Muscle of back (tissue), 13 donors: ENCODE measurements at places on chromosomes 6 and 20. TPM values are rescaled to one million over a fixed set of nuclear protein-coding genes. Genes with fewer than 3 reads are reported as not detected.

- DNase-seq, result no peak
Measured at GRCh38 chr20:48275286-48276020, 490.2 kb upstream of the SULF2 start.

- no peak for DNase-seq
Measured at GRCh38 chr20:35568645-35569044, 26.8 kb downstream of the ERGIC3 start.

The PAX1 gene
- polyA plus RNA-seq, result 2.2 TPM

The NTSR1 gene
- polyA plus RNA-seq, result 0.11 TPM

The XKR7 gene
- polyA plus RNA-seq, result 0.08 TPM

DNA sequence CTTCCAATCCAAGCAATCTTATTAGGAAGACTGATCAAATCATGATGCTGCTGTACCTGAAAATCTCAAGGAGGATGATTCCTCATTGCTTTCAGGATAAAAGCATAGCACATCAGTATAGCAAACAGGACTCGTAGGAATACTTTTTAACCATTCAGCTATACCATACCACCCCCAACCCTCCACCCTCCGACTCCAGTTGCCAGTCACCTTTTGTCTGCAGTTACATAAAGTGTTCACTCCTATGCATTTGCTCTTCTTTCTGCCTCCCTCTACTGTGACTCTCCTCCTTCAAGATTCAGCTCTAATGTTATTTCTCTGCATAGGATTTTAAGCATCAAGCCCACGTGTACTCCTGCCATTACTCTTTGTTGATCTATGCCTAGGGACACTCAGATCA, 124.7 kb upstream of the KCNQ5 start:
- DNase-seq, result no peak

GRCh38 chr20:20096421-20096820, 44.1 kb downstream of the CFAP61 start:
- no peak for DNase-seq

The RAET1L gene
- not detected for polyA plus RNA-seq

GRCh38 chr6:5119090-5119951, 34.2 kb downstream of the PPP1R3G start:
- DNase-seq, result no peak

GRCh38 chr20:44711237-44711636, 3.9 kb upstream of the CCN5 start:
- DNase-seq, result no peak

The ADGRG6 gene
- polyA plus RNA-seq, result 11.5 TPM

The SAPCD1 gene
- polyA plus RNA-seq, result 3.3 TPM

The LY6G5C gene
- 2.4 TPM for polyA plus RNA-seq

GRCh38 chr6:150328744-150329405, 39.9 kb upstream of the IYD start:
- no peak for DNase-seq

The CDH4 gene
- 1.6 TPM for polyA plus RNA-seq

DNA sequence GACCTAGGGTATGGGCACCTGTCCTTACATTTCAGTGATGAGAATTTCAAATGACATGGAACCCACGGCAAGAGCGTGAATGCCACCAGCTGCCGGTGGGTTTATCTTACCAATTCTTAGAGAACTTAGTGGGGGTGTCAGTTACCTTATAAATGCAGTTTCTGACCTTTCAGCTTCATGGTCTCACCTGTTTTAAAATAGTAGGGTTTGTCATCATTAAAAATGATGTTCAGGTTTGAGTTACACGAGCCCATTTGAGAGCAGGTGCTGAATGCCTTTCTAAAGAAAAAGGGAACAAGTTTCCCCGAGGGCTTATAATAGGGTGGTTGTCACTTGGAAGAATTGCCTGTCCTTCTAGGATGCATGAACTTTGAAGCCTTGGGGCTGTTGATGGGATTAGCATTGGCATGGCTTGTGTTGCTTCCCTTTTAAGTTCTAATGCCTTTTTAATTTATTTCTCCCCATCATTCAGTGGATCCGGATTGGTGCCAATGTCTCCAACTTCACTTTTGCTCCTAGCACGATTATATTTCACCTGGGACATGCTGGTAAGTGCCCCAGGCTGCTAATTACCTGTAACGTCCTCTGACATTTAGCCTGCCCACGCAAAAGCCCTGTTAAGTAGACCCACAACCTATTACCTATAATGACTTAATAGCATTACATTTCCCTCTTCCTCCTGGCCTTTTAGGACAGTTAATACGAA, 27.9 kb downstream of the GHRH start:
- DNase-seq, result no peak

The GPLD1 gene
- polyA plus RNA-seq, result 1.5 TPM

DNA sequence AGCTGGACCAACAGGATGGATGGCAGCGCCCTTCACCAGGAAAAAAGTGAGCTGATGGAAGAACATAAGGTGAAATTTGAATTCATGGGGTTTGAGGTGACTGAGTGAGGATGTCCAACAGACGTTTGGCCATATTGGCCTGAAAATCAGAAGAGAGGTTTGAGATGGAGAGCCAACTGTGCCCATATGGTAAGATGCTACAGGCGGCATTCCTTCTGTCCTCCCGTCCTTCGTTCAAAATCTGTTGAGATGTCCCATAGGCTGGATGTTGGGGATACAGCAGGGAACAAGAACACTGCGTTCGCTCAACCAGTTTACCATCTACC, 468 bp upstream of the CMTR1 start:
- DNase-seq, result no peak

- no peak for DNase-seq
Measured at GRCh38 chr6:144159742-144160141, 9.4 kb downstream of the STX11 start.

DNA sequence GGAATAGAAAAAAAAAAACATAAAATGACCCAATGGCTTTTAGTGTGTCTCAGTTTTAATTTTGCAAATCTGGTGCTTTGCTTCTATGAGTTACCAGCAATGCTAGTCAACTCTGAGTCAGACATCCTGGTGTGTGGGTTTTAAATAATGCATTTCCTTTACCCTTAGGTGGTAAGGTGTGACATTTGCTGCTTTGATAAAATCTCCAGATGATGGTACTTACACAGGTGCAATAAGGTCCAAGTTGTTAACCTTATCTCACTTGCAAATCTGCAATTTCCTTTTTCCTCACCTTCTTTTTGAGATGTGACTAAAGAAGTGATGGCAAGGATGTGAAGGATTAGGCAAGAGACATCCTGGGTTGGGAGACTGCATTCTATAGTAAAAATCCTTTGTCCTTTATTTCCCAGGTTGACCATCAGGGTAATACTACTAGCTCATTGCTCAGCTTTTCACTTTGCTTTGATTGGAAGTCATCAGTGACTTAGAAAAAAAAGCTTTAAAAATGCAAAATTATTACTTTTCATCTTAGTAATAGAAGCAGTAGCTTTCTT, 818.5 kb upstream of the FLRT3 start:
- no peak for DNase-seq

- DNase-seq, result no peak
Measured at GRCh38 chr20:18822832-18823231, 9.2 kb downstream of the SCP2D1 start.

The PTGIS gene
- polyA plus RNA-seq, result 27.6 TPM

GRCh38 chr6:29943053-29943966, 978 bp downstream of the HLA-A start:
- peak; percentile 57 for DNase-seq

GRCh38 chr6:90459225-90459758, 127.6 kb downstream of the MAP3K7 start:
- DNase-seq, result no peak

DNA sequence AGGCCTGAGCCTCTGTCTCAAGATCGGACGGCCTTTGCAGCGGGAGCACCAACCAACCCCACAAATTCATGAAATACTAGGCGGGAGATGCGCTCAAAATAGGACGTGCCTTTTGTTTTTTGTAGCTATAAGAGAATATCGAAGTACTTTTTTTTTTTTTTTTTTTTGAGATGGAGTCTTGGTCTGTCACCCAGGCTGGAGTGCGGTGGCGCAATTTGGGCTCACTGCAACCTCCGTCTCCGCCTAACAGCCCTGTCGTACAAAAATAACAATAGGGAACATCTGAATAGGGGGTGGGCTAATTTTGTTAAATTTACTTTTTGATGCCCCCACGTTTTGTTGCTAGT, 5.9 kb upstream of the TUBB2A start:
- DNase-seq, result no peak

The OR11A1 gene
- polyA plus RNA-seq, result not detected

The LTB gene
- 1.5 TPM for polyA plus RNA-seq

The OPRM1 gene
- not detected for polyA plus RNA-seq

The HCRTR2 gene
- polyA plus RNA-seq, result not detected

- no peak for DNase-seq
Measured at GRCh38 chr6:9921366-9921765, 493.5 kb downstream of the TFAP2A start.

DNA sequence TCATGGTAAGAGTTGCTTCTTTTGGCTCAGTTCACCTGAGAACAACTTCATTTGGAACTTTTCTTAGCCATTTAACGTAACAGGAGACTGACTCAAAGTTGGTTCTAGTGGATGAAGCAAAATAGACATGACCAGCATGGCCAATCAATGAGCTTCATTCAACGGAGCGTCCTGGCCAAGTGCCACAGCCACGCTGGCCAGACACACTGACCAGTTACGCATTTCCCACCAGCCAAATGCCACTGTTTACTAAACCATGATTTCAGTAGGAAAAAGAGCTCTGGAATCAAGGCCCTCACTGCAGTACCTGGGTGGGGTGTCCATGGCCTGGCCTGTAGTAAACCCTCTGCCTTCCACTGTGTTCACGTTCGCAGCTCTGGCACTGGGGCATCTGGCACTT, 80.4 kb downstream of the POPDC3 start:
- DNase-seq, result no peak

DNA sequence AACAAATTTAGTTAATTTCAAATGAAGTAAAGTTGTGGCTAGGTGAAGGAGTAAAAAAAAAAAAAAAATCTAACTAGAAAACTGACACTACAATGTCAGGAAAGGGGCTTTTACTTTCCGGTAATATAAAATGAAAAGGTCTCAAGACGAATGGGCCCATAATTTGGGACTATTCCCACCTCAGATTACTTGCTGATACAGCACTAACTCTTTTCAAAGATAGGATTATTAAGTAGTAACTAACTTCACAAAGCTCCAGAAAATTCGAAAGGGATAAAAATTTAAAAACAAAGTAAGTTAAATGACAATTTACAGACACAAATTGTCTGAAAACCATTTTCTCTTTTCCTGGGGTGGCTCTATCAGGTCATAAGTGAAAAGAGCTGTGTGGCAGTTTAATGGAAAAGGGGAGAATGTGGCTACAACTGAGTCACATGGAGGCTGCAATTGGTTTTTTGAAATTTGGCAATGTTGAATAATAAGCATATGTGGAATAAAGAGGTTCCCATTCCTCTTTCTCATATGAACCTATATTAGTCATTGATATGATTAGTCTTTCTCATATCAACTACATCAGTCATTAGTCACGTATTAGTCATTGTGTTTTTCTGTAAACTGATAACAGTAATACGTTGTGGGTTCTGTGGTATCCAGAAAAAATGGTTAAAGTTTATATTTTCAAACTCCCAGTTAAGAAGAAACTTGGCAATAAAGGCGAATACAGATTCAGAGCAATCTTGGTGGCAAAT, 78.0 kb downstream of the RWDD2A start:
- peak; percentile 80 for DNase-seq

- DNase-seq, result no peak
Measured at GRCh38 chr6:158624684-158625682, 19.6 kb downstream of the DYNLT1 start.

The PGBD1 gene
- 6.8 TPM for polyA plus RNA-seq

- no peak for DNase-seq
Measured at GRCh38 chr6:37653933-37654565, 43.6 kb downstream of the MDGA1 start.

DNA sequence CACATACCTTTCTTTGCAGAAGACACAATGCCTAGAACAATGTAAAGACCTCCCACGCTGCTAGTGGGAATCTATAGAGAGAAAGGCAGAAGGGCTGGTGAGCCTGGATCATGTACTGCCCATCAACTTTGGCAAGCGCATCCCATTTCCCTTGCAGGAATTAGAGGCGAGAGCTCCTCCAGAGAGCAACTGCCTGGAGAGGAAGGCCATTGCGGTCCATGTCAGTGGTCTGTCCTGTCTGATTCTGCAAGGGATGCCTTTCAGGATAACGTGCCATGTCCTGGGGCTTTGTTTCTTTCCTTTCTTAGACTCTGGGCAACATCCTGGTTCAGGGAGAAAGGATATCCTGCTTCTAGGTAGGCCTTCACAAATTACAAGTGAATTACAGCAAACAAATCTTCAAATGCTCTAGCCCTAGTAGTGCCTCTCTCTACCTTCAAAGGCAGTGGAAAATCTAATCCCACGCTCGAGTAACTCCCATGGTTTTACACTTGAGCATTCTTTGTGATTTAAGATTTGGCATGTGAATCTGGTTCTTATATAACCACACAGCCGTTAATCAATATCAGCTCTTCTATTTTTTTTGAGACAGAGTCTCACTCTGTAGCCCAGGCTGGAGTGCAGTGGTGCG, 38.5 kb downstream of the GCNT2 start:
- DNase-seq, result no peak

The KHDRBS2 gene
- 0.88 TPM for polyA plus RNA-seq

The RGS17 gene
- 0.88 TPM for polyA plus RNA-seq

The TMEM244 gene
- not detected for polyA plus RNA-seq

The C20orf204 gene
- polyA plus RNA-seq, result 0.42 TPM

- no peak for DNase-seq
Measured at GRCh38 chr6:154590756-154591155, 80.3 kb upstream of the CNKSR3 start.

GRCh38 chr20:40958598-40958997, 70.0 kb upstream of the TOP1 start:
- DNase-seq, result no peak

The SLC52A3 gene
- 0.23 TPM for polyA plus RNA-seq
